Midbrain (tissue), 1 donor: ENCODE measurements at places on chromosomes 2 and 18.

GRCh38 chr2:166676716-166677115 lies 182.7 kb upstream of the SCN7A start:
- no peak for DNase-seq

DNA sequence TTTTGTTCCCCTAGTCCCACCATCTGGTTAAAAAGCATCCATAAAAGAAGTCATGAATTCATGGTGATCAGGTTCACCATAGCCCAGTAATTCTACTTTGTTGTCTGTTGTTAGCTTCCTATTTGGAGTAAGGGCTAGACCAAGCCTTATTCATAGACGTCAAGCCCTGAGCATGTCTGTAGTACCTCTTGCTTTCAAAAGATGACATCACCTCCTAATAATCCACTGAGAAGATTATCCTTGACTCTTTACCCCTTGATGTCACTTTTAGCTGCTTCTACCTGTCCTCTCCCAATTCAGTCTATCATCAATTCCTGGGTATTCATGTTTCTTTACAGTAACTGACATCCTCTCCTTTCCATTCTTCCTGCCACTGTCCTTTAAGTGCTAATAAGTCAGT lies 90.1 kb downstream of the EML6 start:
- no peak for DNase-seq

DNA sequence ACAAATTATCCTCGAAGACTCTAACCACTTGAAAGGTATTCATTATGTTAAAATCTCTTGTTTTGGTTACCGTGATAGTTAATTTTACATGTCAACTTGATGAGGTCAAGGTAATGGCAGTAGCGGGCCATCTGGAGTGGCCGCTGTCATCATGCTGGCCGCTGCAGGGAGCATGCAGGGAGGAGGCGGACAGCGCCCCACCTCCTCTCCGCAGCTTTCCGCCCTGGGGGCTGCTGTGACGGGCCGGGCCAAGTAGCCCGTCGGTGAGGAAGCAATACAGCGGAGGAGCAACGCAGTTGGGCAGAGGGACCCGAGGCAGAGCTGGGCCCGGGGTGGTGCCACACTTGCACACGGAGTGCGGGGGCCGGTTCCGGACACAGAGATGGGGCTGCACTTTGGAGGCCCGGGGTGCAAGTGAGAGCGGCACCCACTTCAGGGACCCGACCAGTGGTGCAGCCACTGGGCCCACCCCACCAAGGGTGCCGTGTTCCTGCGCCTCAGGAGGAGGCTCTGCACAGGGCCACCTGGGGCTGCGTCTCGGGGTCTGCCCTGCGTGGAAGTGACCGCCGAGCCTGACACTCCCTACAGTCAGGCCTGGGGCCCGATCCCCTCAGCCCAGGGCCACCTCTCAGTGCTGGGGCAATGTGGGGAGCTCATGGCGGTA lies 452.4 kb downstream of the LRATD1 start:
- no peak for DNase-seq

- DNase-seq = no peak
Measured at GRCh38 chr2:234932591-234933168, 19.1 kb upstream of the SH3BP4 start.

GRCh38 chr2:132690664-132691303 lies 20.8 kb upstream of the LYPD1 start:
- DNase-seq = no peak

- DNase-seq = no peak
Measured at GRCh38 chr2:28082131-28082530, 191.6 kb downstream of the BABAM2 start.

DNA sequence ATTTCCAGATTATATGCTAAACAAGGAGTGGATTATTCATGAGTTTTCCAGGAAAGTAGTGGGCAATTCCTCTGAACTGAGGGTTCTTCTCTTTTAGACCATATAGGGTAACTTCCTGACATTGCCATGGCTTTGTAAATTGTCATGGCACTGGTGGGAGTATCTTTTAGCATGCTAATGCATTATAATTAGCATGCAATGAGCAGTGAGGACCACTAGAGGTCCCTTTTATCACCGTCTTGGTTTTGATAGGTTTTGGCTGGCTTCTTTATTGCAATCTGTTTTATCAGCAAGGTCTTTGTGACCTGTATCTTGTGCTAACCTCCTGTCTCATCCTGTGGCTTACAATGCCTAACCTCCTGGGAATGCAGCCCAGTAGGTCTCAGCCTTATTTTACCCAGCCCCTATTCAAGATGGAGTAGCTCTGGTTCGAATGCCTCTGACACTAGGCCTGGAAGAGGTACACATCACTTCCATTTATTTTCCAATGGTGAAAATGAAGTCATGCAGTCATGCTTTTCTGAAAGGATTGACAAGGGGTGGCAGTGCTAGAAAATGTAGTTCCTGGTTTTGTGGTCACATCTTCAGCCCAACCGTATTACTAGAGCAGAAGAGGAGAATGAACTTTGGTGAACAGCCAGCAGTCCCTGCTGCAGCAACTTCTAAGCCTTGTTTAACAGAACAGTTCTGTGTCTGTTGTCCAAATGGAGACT lies 26.6 kb upstream of the ITGA4 start:
- no peak for DNase-seq

- DNase-seq = no peak
Measured at GRCh38 chr18:49431165-49431962, 29.1 kb downstream of the DYM start.

DNA sequence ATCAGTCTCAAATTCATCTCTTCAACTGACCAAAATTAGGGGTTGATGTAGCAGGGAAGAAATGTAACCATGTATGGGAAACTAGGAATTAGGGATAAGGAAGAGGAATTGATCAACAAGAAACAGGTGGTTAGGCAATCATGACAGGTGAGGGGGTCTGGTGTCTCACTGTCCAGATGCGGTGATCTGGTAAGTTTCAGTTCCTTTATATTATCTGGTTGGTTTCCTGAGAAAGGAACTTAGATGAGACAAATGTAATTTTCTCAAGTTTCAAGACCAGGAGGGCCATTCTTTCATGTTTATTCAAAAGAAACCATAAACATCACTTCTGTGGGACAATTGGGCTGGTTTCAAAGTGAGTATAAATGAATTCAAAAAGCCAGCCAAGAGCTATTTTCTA lies 306.2 kb upstream of the KCNJ3 start:
- no peak for DNase-seq

- DNase-seq = no peak
Measured at GRCh38 chr18:57431467-57432080, 3.6 kb upstream of the ONECUT2 start.

DNA sequence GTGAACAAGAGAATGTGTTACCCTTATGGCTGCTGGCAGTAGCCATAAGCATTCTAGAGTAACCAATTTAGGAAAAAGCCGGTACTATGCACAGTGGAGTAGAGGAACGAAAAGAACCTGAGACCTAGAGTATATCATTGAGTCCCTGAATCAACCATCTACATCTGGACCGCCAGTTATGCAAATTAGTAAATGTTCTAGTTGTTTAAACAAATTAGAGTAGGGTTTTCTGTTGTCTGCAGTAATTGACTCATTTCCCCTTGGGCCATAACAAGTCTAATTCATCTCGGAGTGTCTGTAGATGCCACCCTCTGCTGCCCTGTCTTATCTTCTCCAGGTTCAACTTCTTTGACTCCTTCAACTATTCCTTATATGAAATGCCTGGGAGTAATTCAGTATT lies 60.1 kb upstream of the CAPN13 start:
- DNase-seq = no peak

DNA sequence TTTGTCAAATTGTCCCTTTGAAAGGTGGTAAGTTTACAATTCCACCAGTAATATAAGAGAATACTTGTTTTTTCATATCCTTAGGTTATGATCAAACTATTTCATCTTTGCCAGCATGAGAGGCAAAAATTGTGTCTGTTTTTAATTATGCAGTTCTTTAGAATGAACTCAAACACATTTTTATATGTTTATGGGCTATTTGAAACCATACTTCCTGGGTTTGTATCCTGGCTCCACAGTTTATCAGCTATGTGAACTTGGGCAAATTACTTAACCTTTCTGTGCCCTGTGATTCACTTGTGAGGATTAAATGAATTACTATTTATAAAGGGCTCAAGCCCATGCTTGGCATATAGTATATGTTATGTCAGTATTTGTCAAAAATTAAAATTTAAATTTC lies 109.4 kb downstream of the TANC1 start:
- no peak for DNase-seq

DNA sequence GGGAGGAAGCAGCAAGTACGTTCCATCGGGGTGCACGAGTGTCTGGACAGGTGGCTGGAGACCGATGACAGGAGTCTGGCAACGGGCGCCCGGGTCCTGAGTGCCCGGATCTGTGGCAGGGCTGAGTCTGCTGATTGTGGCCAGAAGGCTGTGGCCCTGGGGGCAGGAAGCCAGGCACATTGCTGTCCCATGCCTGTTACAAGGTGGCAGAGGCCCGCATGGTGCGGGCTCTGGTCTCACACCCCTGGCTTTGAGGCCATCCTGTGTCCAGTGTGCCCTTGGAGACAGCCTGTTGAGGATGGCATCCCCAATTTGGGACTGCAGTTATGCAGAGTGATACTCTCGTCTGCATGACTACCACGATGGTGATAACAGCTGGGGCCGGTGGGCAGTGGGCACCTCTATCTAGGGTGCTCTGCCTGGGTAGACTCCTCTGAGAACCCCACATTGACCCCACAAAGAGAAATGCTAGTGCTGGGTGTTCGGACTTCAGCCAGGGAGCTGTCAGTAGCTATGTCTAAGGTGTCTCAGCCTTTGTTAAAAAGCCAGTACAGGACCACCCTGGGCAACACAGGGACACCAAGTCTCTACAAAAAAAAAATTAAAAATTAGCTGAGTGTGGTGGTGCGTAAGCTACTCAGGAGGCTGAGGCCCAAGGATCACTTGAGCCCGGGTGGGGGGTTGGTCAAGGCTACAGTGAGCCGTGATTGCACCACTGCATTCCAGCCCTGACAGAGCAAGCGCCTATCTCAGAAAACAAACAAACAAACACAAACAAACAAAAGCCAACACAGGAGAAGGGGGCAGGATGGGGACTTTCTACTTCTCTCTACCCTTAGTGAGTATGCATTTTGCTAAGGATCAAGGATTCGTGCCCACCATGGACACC lies 88.3 kb downstream of the RHOB start:
- no peak for DNase-seq

- no peak for DNase-seq
Measured at GRCh38 chr18:27847412-27847811, 329.5 kb downstream of the CDH2 start.

DNA sequence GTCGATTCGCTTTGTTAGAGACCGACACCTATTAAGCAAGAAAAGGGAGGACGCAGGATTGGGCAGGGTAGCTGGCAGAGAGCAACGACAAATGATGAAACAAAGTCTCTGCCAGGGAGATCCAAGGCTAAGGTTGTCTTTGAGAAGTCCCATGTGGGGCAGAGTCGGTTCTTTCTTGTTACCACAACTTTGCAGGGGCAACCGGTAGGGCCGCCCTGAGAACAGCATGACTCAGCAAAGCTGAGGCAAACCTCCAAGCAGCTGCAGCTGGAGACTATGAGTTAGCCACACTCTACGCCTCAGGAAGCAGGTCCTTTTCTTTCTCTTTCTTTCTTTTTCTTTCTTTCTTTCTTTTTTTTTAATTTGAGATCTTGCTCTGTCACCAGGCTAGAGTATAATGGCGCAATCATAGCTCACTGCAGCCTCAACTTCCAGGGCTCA lies 452.3 kb upstream of the ID2 start:
- no peak for DNase-seq

GRCh38 chr2:184047536-184047935 lies 550.8 kb upstream of the ZNF804A start:
- DNase-seq = no peak

DNA sequence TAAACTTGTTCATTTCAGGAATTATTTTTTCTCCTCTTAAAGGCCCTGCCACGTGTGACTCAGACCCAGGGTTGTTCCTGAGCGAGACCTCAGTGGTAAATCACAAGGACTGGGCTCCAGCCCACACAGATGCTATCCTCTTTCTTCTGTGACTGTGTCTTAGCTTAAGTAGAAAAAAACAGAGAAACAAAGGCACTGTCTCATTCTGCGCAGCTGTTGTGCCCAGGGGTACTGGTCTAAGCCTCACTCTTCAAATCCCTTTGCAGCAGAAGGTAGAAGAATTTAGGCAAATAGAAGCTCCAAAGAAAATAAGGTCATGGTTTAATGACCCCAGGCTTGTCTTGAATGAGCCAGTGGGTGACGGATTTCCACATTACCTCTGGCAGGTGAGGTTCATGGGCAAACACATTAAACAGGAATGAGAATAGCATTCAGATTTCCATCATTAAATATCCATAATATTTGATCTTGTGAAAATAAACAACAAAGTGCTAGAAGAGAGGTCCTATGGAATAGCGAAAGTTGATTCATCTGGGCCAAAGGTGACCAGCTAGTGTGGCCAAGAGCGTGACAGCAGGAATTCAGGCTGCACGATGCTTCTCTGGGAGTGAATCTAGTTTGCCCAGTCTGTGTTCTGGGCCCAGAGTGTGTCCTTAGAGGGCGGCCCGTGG lies 63.3 kb downstream of the LIPG start:
- DNase-seq = no peak

GRCh38 chr18:11955239-11956029 lies 25.9 kb upstream of the IMPA2 start:
- peak; percentile 72 for DNase-seq

DNA sequence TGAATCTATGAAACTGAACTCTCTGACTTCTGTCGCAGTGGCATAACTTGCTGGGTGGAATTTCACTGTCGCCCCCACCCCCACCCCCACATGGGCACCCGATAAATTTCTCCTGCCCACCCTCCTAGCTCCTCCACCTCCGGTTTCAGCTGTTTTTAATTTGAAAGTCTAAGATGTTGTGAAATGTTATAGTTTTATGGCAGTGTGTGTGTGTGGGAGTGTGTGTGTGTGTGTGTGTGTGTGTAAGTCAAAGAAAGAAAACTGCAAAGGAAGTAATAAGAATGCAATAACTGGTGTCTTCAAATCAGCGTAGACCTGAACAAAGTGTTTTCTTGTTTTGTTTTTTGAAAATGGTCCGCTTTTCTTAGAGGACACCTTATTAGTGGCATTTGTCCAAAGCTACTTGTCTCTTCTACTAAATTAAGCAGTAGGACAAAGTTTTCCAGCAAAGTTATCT lies 388 bp downstream of the DTNA start:
- DNase-seq = no peak

GRCh38 chr18:44729631-44730101 lies 49.0 kb downstream of the SETBP1 start:
- DNase-seq = no peak

DNA sequence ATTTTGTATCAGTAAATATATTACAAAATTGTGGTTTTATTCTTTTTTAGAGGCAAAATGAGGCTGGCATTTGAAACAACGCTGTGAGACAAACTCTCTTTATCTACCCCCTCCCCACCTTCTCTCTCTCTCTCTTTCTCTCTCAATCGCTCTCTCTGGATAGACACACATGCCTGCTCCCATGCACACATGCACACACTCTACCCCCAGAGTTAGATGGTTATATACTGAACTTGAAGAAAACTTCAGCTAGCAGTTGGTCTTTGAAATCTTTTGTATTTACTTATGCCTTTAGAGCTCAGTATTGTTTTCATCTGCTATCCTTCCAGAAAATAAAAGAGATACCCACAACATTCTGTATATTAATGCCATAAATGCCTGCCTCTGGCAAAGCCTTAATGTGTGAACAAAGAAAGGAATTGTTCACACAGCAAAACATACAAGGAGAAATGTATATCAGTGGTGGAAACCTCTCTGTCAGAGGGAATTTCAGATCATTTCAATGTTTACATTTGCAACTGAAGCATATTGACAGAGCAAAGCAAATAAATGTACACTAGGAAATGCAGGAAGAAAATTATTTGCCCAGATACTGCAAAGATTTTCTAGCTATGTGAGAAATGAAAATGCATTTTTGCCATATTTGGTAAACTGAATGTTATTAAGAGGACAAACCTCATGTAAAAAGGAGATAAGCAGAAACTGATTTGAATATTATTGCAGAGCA lies 217.0 kb upstream of the UBE2E3 start:
- no peak for DNase-seq

- DNase-seq = no peak
Measured at GRCh38 chr2:213253162-213253561, 31.1 kb upstream of the SPAG16 start.
